ENCODE measurements at places on chromosomes 6 and 20.

GRCh38 chr6:44685213-44685612 lies 297.7 kb downstream of the CDC5L start:
- no peak for DNase-seq

- DNase-seq, result no peak
Observed at GRCh38 chr6:18493382-18493891, 106.3 kb downstream of the RNF144B start.

DNA sequence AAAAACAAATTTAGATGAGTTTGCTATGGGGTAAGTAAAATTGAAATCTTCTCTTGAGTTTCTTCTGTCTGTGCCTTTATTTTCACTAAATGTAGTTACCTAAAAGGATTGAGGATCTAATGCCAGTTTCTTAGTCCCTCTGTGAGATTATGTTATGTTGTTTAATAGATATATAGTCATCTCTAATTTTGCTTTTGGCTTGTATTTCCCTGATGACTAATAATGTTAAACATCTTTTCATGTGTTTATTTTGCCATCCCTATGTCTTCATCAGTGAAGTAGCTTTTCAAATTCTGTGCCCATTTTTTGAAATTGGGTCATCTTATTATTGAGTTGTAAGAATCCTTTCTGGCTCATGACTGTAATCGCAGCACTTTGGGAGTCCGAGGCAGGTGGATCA lies 13.7 kb downstream of the QRSL1 start:
- DNase-seq, result no peak

DNA sequence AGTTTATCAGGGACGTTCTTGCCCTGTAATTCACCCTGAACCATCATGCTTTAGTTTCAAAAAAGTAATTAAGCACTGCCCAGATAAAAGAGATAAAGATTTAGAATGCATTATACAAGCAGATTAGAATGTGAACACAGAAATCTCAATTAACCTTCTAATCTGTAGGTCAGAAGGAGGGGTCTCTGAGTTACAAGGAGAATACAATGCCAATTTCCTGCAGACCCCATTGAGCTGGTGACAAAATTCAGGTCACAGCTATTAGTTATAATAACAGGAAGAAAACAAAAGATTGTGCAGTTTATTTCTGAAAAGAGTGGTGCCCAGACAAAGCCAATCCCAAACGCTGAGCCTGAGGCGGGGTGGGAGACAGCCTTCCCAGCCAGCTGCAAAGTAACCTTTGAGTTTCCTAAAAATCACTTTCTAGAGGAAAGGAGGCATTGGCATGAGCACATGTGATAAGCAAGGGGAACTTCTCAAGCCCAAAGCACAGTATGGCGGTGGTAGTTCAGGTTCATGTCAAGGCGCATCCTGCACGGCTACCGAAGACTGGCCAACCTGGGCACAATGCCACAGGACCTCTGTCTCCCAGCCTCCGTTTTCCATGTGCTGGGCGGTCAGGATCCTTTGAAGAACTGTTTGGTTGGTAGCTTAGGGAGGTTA lies 192.5 kb downstream of the TTLL2 start:
- no peak for DNase-seq

GRCh38 chr6:169791721-169792131 lies 40.3 kb downstream of the ERMARD start:
- peak; percentile 31 for DNase-seq

- no peak for DNase-seq
Observed at GRCh38 chr6:35061102-35061615, 80.0 kb downstream of the TCP11 start.

GRCh38 chr20:34377072-34377847 lies 14.2 kb downstream of the ITCH start:
- no peak for DNase-seq

GRCh38 chr20:61759286-61760065 lies 306.2 kb downstream of the TAF4 start:
- DNase-seq, result no peak

DNA sequence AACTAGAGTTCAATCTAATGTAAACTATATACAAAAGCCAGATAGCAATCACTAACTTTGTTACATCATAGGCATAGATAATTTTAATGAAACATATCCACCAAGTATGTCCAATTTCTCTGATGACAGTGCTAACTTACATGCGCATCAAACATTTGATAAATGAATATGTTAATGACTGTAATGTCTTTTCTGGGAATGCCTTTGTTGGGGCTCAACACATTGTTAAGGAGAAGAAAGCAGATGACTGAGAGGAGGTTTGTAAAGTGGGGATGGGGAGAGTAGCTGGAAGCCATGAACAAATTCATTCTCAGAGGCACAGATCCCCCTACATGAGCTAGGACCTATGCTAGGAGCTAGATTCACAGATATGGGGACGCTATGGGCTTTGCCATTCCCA lies 950.0 kb downstream of the KIF16B start:
- DNase-seq, result no peak

- no peak for DNase-seq
Observed at GRCh38 chr6:68649669-68650068, 14.6 kb downstream of the ADGRB3 start.

GRCh38 chr20:2729251-2729713 lies 36.7 kb downstream of the EBF4 start:
- DNase-seq, result peak; percentile 32

DNA sequence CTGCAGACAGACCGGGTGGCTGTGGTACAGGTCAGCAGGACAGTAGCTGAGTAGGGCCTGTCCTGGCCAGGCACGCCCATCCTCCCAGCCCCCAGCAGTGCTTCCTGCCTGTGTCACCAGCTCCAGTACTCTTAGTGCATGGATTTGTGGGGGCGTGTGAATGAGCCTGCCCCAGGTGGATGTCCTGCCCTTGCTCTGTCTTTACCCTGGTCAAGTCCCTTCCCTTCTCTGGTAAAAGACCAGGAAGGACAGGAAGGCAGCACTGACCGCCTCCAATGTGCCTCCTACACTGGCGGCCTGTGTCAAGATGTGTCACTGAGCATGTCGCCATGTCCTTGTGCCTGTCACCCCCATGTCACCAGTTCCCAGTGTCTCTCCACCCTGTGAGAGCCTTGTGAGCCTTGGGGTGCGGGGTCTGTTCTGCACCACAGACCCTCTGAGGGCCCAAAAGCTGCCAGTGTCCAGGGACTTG lies 11.9 kb downstream of the TEAD3 start:
- DNase-seq, result peak; percentile 83

DNA sequence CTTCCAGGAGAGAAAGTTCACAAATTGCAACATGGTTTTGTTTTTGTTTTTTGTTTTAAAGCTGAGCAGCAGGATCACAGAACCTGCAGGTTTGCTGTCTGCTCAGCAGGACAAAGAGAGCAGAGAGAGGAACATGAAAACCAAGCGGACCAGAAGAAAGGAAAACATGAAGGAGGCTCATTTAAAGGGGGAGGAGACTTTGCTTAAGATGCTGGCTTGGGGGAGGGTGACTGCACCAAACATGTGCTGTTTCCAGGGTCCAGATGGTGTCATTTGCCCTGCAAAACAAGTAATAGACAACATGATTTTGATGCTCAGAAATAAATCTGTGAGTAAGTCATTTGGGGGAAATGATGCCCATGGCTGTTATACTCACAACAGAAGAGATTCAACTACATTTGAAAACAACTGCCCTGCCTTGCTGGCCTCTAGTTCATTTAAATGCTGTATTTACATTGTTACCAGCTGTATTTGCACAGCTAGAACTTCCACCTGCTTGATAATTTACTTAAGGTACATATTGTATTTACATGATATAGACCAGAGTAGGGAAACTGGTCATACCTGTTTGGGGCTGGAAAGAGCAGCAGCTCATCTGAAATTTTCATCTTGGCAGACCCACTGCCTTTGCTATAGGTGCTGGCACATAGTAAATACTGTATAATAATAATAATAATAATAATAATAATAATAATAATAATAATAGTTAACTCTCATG lies 32.2 kb upstream of the CHD6 start:
- DNase-seq, result no peak

- no peak for DNase-seq
Observed at GRCh38 chr6:98054453-98054852, 771.4 kb upstream of the MMS22L start.

DNA sequence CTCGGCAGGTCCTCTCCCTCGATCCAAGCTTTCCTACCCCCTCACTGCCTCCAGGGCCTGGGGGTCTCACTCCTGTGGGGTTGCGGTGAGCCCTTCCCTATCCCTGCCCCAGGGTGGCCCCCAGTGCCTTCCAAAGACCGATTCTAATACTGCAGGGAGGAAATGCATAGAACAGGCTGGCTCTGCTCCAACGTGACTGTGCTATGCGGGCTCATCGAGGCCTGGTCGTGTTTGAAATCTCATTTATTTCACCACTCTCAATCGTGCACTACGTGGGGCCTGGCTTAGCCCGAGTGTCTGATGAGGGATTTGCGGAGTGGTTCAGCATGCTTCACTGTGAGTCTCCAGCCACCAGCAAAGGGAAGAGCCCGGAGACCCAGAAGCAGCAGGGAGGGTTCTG lies 60.9 kb downstream of the CDH4 start:
- DNase-seq, result no peak

DNA sequence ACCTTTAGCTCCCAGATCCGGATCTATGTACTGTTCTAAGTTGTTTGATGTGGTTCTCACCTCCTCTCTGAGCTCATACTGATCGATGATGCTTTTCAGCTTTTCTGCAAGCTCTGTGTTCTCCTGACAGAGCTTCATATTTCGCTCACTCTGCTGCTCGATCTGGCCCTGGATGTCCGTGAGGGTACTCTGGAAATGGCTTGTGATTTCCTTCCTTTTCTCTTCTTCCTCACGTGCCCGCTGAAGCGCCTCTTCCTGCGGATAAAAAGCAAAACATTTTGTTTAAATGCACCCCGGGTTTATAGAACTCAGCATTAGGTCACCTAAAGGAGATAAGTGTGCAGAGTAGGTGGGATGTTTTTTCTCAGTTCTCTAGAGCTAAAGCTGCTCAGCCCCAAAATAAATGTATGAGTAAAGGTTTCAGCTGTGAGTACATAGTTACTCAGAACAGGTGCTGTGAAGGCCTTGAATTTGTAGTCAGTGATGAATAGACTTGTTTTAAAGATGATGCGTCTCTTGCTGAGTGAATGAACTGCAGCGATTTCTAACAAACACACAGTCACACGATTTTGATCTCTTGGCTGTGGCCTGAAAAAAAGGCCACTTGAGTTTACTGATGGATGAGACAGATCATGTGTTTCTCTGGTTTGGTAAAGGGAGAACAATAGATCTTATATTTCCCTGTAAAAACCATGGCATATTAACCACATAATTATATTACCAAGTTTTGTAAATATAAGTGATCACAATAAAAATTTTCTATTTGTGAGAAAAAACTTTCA lies 29.1 kb downstream of the TXLNB start:
- no peak for DNase-seq

DNA sequence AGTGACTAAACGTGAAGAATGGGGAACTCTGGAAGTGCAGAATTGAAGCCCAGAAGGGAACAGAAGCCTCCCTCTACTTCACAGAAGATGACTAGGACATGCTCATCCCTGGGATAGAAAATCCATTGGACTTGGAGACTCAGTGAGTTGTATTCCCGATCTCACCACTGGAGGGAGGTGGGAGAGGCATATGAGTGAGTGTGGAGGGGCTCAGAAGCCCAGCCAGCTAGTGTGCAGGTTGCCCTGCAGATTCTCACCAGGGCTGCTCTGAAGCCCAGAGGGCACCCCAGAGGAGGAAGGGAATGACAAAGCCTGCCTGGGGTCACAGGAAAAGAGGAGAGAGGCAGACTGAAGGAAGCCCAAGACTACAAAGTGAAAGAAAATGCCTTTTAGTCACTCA lies 42.1 kb upstream of the HLA-E start:
- DNase-seq, result peak; percentile 87

- DNase-seq, result peak; percentile 91
Observed at GRCh38 chr6:40999569-40999968, 39.5 kb downstream of the UNC5CL start.

DNA sequence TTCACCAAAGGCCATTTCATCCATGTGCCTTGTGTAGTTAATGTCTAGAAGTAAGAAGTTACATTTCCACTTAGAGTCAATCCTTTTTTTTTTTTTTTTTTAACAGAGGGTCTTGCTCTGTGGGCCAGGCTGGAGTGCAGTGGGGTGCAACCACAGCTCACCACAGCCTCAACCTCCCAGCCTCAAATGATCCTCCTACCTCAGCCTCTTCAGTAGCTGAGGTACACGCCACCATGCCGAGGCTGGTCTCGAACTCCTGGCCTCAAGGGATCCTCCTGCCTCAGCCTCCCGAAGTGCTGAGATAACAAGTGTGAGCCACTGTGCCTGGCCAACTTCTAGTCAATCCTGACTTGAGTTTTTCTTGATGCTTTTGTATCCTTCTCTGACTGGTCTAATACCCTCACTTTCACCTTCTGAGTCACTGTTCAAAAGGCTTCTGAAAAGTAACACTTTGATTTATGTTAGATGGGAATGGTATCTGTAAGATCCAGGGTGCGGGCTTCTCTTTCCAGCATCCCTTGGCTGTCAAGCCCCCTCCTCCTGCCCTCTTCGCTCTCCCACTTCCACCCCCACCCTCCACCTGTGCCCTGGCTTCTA lies 22.1 kb downstream of the TRAM2 start:
- DNase-seq, result peak; percentile 23

GRCh38 chr6:14467591-14467990 lies 350.0 kb downstream of the CD83 start:
- DNase-seq, result no peak

DNA sequence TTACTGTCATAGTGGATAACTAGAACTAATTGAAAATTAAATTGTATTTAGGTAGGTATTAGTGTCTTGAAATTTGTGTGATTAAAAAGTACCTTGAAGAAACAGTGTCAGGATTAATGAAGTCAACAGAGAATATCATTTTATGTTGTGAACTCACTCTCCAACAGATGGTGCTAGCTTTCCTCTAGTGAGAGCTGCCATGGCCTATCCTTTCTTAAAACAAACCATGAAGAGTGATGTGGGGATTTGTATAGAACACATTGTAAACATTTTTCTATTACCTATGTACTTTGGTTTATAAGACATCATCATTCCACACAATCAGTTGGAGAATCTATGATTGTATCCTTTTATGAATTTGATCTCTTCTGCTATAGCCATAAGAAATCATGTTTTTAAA lies 4.8 kb upstream of the SRSF12 start:
- no peak for DNase-seq

GRCh38 chr6:106214531-106214930 lies 111.0 kb downstream of the ATG5 start:
- no peak for DNase-seq

GRCh38 chr20:38230253-38230551 lies 30.3 kb downstream of the KIAA1755 start:
- DNase-seq, result no peak

GRCh38 chr6:132210886-132211563 lies 190.2 kb downstream of the MOXD1 start:
- no peak for DNase-seq

DNA sequence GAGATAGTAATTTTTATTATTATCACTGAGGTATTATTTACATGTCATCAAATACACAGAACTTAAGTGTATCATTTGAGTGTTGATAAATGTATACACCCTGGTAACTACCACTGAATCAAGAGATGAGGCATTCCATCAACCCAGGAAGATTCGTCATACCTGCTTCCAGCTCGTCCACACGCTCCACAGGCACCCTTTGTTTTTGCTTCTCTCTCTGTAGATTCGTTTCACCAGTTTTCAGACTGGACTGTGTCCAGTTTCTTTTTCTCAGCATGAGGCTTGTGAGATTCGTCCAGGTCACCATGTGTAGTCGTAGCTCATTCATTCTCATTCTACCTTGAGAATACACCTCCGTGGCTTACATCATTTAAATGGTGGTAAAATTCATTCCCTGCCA lies 64.5 kb downstream of the BFSP1 start:
- DNase-seq, result peak; percentile 10

GRCh38 chr6:151721146-151721545 lies 86.3 kb upstream of the ESR1 start:
- no peak for DNase-seq
